ENCODE measurements at places on chromosomes 3 and 15.

GRCh38 chr3:152192050-152192449 is 76.7 kb upstream of the MBNL1 start:
- no peak for DNase-seq

DNA sequence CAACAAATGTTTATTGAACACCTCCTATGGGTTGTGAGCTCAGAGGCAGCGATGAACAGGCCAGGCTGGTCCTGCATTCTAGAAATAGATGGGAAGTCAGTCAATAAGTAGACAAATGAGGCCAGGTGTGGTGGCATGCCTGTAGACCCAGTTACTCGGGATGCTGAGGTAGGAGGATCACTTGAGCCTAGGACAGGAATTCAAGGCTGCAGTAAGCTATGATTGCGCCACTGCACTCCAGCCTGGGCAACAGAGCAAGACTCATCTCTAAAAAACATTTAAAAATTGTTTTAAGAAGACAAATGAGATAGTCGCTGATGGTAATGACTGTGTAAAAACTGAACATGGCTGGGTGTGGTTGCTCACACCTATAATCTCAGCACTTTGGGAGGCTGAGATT is 4.4 kb upstream of the RHO start:
- DNase-seq = no peak

DNA sequence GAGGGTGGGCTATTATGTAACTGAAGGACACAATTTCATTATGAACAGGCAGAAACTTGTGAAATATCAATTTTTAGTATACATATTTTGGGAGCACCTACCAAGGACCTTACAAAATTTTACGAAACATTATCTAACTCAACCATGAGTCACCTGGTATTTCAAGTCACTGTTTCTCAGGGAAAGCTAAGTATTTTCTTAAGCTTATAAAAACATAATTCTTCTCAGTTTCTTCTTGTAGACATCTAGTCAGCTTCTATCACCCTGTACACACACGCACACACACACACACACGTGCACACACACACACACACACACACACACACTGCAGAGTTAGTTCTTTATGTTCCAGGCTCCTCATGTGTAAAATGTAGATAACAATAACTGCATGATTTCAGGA is 658.3 kb downstream of the TUSC7 start:
- no peak for DNase-seq

GRCh38 chr3:127709320-127710060 is 36.7 kb downstream of the ABTB1 start:
- no peak for DNase-seq

DNA sequence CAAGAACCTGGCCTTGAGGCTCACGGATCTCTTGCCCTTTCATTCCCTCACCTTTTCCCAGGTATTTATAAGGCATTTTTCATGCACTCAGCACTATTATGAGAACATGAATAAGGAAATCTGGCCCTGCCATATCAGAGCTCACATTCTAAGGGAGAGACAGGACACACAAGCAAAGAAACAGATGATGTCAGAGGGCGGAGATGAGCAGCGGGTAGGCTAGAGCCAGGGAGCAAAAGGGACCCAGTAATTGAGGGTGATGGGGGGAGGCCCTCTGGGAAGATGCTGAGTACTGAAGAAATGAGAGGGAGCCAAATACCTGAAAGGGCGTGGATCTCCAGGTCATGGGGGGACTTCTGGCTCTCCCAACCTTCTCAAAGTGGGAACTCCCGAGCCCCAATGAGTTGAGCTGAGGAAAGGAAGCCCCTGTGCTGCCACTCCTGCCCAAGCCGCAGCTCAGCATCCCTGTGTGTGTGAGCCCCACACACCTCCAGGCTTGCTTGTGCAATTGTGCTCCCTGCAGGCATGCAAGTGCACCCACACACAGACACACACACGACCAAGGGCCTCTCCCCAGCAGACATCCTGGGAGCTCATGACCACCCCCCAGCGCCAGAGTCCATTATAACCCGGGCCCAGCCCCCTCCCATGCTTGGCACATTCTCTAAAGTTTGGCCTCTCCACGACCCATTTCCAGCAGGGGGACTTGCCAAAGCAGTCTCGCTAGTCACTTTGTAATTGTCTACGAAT is 81.4 kb upstream of the PXYLP1 start:
- DNase-seq = no peak

- DNase-seq = no peak
These were observed 135.7 kb downstream of the LRIG1 start for GRCh38 chr3:66365080-66365479.

DNA sequence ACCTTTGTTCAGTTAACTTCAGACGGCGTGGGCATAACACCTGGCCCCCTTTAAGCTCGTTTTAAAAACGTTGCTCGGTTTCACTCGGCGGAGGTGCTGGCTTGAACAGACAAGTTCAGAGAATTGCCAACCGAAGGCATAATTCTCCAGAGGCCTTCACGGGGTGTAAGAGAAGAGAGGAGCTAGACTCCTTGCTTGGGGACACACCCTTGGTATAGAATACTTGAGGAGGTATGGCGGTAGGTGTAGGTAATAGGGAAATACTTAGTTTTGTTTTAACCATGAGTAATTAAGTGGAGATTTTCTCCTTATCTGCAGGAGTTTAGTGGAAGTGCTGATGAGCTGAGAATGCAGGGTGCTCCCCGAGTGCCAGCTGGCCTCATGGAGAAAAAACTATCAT is 921 bp downstream of the FBXL2 start:
- peak; percentile 18 for DNase-seq

- no peak for DNase-seq
These were observed 36.7 kb upstream of the ATP10A start for GRCh38 chr15:25899870-25900269.

GRCh38 chr3:186772281-186772694 is 11.1 kb upstream of the EIF4A2 start:
- no peak for DNase-seq

DNA sequence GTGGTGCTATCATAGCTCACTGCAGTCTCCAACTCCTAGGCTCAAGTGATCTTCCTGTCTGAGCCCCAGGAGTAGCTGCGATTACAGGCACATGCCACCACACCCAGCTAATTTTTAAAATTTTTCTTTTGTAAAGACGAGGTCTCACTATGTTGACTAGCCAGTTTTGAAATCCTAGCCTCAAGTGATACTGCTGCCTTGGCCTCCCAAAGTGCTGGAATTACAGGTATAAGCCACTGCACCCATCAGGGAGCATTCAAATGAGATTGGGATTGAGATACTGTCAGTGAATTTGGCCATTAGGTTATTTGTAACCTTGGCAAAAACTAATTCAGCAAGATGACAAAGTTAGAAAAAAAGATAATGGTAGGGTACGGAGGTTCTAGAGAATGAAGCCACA is 21.7 kb downstream of the EDC3 start:
- DNase-seq = no peak

DNA sequence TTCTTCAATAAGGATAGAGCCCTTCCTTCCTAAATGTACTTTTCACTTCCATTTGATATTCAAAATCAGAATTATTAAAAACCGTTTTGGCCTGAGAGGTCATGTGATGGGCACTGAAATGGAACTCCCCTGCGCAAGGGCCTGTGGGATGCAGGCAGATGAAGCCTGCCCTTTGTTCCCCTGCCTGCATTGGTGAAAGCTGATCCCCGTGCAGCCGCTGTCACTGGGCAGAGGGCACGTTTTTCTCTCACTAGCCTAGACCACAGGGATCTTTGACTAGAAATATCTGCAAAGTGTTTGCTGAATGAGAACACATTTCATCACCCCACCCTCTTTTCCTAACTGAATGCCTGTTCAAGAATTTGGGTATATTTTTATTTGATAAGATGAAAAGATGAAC is 74.9 kb downstream of the TIPARP start:
- no peak for DNase-seq

DNA sequence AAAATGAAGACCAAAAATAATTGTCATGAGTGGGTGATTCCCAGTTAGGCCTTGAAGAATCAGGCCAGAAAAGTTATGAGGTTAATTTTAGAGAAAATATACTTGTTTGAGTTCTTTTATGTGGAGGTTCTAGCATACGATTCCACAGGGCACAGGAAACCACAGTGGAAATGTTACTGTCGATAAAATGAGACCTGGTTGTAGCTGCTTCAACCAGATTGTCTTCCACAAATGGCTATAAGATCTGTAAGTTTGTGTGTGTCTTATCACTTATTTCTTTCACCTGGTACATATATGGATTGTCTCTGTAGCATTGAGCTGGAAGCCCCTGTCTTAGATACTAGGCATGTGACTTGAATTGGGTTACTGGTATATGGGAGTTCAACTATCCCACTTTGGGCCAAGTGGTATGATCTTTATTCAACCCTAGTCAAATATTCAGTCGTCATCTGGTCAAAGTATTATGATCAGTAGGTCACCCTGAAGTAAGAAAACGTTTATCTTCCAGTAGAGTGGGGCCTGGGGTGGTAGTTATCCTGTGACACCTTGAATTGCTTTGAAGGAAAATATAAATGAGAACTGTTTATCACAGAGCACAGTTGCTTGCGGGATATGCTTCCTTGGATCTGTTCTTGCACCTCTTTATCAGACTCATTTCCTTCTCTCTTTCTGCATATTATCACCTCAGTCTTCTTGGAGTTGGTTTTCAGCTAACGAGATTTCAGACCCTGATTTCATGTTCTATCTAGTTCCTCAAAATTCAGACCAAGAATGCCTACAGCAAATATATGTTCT is 21.5 kb upstream of the ZNF609 start:
- DNase-seq = no peak

GRCh38 chr3:10384541-10385360 is 63.8 kb upstream of the SEC13 start:
- no peak for DNase-seq

GRCh38 chr3:98826126-98826525 is 63.0 kb downstream of the ST3GAL6 start:
- DNase-seq = no peak

GRCh38 chr15:84649706-84650105 is 4.4 kb downstream of the WDR73 start:
- no peak for DNase-seq

DNA sequence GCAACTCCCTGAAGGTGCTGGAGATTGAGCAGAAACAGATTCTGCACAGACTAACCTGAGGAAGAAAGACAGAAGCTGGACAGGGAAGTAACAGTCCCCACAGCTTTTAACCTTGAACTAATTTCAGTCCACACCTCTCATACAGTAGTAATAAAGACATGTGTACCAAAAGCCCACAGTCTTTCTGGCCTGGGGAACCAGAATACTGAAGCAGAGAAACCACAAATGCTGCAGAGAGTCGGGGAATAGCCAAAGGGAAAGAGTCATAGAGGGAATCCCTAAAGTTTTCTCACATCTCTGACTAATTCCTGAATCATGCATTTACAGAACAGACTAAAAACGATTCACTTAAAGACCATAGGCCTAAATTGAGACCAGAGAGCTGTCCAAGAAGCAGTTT is 503.4 kb upstream of the NECTIN3 start:
- DNase-seq = no peak

DNA sequence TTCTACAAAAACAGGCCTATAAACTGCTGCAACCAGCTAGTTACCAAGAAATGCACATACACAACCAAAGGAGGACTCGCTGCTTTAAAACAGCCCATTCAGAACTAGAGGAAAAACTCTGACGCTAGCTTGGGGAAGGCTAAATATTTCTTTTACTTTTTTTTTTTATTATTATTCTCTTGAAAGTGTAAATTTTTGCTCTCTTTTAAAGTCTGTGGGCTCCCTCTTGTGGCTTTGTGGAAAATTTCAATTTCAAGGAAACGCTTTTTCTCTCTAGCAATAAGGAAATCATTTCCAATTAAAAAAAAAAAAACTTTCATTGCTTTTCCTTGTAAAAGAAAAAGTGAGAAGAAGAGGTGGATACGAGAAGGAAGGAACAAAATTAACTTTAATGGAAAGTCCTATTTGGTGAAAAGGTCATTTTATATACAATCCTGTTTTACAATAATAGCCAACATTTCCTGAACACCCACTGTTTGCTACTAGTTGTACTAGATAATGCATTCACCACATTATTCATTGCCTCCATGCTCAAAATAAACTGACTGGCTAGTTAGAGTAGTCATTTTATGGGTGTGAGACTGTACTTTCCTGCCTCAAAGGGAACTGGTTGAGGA is 51.2 kb upstream of the SAMMSON start:
- peak; percentile 15 for DNase-seq

DNA sequence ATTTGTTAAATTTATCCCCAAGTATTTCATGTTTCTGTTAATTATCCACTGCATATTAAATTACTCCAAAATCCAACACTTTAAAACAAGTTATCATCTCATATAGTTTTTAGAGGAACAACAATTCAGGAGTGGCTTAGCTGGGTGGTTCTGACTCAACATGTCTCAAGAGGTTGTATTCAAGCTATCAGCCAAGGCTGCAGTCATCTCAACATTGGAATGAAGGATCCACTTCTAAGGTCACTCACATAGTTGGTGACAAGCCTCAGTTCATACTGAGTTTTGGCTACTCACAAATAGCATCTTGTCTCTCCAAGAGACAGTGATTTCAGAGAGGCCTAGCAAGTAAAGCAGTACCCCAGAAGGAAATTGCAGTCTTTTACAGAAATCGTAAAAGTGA is 134.7 kb downstream of the NR2E3 start:
- DNase-seq = no peak

- no peak for DNase-seq
These were observed 35.2 kb downstream of the GRK7 start for GRCh38 chr3:141798448-141798845.

DNA sequence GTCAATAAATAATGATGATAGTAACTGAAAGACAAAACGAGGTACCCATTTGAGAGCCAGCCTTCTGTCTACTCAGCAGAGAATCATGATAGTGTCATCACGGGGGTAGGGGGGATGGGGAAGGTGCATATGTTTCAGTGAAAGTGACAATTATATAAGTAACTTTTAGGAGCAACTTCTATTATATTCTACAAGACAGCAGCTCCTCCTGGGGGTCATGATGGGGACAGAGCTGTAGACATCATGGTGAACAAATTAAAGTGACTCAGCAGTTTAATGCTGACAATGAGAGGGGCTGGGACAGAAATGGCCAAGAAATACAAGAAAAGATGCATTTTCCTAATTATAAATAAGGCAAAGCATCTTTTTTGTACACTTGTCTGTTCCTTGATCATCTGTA is 11.8 kb downstream of the CAPN3 start:
- DNase-seq = no peak

DNA sequence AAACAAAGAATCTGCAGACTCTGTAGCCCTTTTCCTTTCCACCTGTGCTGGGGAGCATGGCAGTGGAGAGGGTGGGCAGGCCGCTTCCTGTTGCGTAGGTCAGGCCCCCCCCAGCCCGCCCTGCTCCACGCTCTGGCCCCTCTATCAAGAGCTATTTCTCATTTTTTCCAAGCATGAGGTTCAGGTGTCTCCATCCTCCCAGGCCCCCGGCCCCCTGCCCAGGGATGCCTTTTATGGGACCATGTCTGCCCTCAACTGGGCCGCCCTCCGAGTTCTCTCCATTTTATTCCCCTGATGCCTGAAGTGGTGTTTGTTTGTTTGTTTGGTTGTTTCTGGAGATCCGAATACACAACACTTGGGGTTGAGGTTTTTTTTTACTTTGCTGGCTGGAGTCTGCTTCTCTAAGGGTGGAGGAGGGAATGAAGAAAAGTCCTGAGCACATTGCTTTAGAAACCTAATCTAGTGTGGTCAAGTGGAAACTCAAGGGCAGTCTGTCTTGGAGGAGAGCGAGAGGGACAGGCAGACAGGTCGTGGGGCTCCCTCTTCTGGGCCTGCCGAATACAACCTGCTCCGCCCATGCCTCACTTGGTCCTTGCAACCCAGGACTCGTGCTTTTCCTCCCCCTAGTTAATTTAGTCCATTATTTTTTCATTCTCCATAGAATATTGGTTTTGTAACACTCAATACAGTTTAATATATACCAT is 176.5 kb upstream of the LYSMD4 start:
- peak; percentile 63 for DNase-seq

GRCh38 chr3:30832961-30833575 is 61.4 kb downstream of the GADL1 start:
- DNase-seq = no peak
